ENCODE measurements at places on chromosomes 13 and 19.

GRCh38 chr13:30114571-30115256 lies 192.6 kb downstream of the KATNAL1 start:
- DNase-seq = peak; percentile 95

GRCh38 chr13:79779761-79780160 lies 298.8 kb downstream of the NDFIP2 start:
- peak; percentile 72 for DNase-seq

DNA sequence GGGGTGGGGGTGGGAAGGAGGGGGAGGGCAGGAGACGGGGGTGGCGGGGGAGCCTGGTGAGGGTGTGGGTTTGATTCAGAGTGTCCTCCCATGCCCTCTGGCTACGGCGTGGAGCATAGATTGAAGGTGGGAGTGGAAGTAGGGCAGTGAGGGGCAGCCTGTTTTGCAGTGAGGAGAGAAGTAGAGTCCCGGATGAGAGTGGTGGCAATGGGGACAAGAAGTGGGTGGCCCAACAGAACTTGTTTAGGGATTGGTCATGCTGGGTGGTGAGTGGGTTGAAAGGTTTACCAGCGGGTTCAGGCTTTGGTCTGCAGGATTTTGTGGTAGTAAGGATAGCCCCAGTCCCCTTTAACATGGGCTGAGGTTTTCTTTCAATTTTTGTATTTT lies 35.5 kb downstream of the SIPA1L3 start:
- DNase-seq = no peak

- no peak for DNase-seq
These were observed 3.0 kb upstream of the ACSBG2 start for GRCh38 chr19:6132482-6132881.

DNA sequence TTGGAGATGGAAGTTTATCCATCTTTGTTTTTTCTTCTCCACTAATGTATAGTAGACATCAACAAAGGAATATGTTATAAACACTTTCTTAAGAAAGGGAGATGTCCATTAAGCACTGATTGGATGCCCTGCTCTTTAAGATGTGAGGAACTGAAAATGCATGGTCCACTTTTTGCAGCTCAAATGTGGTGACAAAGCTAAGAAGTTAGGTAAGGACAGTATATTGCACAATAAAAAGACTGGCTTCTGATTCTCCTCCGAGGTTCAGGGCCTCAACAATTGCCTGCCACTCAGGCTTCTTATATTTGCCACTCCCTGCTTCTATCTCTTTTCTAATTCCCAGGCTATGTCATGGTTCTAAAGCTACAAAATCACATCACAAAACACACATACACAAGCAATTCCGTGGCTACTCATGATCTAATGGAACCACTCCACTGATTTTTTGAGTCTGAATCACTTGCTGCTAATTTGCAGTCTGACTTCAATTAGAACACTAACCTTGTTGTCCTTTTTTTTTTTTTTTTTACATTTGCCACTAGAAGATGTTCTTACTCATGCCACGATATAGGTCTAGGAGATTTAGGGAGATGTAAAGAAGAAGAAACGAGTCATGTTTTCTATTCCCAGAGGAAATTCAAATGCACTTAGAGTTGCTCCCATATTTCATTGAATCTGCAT lies 29.6 kb upstream of the TNFSF11 start:
- no peak for DNase-seq

DNA sequence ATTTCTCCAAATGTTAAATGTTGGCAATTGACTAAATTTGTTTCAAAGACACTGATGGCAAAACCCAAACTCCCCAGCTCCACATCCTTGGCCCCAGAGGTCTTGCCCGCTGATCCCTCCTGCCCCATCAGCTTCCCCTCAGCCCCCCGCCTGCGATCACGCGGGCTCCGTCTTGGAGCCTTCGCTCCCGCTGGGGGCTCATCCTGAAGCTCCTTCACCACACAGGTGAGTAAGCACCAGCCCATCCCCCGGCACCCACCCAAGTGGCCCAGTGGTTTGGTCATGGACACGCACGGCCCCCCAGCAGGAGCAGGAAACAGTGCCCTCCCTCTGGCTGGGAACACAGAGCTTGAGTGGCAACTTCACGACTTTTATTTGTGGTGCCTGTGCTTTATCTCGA lies 14.9 kb downstream of the EPS8L1 start:
- DNase-seq = no peak

GRCh38 chr13:52385870-52386269 lies 20.1 kb downstream of the THSD1 start:
- no peak for DNase-seq

DNA sequence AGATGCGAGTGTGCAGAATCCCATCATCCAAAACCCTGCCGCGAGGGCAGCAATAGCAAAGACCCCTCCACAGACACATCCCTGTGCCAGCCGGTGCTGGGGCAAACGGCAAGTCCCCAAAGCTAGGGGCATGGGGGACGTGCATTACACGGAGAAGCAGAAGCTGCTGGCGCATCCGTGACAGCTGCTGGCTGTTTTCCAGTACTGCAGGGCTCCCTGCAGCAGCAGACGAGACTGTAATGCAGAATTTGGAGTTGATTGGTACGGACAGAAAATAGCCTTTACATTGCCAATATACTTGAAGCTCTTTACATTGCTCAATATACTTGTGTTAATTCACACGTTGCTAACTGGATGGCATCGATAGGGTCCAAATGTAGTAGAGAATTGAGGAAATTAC lies 77.2 kb upstream of the TMTC4 start:
- DNase-seq = no peak

- no peak for DNase-seq
These were observed at the start of gene LGALS14 for GRCh38 chr19:39704181-39705044. Gene LGALS14, plus strand, starts transcription at chr19:39704481. Its CDS starts 48 bp downstream, at chr19:39704529.

- DNase-seq = no peak
These were observed 11.8 kb downstream of the FXYD5 start for GRCh38 chr19:35166100-35167063.

DNA sequence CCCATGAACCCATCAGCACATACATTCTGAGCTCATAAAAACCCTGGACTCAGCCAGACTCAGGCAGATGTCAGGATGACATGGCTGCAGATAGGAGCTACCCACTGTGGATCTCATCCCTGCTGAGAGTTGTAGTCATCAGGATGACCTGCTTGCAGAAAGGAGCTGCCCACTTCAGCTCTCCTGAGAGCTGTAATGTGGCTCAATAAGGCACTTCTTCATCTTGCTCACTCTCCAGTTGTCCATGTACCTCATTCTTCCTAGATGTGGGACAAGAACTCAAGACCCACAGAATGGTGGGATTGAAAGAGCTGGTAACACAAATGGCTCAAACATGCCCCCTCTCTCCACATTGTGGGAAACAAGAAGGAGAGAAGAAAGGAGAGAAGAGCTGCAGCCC lies 58.2 kb downstream of the SLITRK1 start:
- no peak for DNase-seq

- no peak for DNase-seq
These were observed 574.8 kb downstream of the MYO16 start for GRCh38 chr13:109204252-109204651.

DNA sequence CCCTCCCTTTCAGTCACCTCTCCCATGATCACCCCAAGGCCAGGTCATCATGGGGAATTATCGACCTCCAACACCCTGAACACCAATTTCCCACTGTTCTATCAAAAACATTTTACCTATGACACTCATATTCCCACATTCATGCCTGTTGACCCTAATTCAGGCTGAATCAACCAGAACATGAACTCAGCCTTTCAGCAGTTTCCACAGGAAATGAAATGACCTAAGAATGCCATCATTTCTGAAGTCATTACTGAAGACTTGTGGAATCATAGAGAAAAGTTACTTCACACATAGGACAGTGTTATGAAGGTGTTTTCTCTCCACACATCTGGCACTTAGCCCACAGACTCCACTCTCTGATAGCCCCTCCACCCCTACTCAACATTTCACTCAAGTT lies 29.9 kb upstream of the FAM124A start:
- no peak for DNase-seq

- peak; percentile 9 for DNase-seq
These were observed 166.8 kb downstream of the SLITRK5 start for GRCh38 chr13:87837946-87838345.

- no peak for DNase-seq
These were observed 87.8 kb downstream of the KLF12 start for GRCh38 chr13:74046431-74046830.

DNA sequence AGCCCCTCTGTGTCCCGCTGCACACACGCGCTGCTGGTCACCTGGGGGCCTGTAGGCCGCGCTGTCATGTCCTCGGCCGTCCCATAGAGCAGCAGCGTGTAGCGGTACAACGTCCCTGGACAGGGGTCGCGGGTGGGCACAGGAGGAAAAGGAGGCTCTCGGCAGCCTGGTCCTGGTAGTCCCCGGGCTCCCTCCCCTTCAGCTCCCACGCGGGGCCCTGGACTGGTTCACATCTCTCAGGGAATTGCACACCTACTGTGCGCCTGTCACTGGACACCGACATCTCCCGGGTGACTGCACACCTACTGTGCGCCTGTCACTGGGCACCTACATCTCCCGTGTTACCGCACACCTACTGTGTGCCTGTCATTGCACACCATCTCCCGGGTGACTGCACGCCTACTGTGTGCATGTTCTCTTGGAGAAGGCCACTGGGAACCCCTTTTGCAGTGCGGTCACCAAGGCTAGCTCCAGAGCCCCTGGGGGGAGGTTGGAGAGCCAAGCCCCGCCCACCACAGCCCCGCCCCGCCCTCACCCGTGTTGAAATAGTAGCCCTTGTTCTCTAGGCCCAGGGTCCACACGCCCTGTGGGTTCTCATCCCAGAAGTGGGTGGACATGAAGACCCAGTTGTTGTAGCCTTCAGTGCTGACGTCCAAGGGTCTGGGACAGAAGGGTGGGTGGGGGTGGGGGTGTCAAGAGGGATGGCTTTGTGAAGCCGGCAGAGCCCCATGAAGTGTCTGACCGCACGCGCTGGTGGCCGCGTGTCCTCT lies 3.5 kb upstream of the C19orf25 start:
- no peak for DNase-seq

- no peak for DNase-seq
These were observed 13.0 kb upstream of the VSTM2B start for GRCh38 chr19:29512748-29513147.

DNA sequence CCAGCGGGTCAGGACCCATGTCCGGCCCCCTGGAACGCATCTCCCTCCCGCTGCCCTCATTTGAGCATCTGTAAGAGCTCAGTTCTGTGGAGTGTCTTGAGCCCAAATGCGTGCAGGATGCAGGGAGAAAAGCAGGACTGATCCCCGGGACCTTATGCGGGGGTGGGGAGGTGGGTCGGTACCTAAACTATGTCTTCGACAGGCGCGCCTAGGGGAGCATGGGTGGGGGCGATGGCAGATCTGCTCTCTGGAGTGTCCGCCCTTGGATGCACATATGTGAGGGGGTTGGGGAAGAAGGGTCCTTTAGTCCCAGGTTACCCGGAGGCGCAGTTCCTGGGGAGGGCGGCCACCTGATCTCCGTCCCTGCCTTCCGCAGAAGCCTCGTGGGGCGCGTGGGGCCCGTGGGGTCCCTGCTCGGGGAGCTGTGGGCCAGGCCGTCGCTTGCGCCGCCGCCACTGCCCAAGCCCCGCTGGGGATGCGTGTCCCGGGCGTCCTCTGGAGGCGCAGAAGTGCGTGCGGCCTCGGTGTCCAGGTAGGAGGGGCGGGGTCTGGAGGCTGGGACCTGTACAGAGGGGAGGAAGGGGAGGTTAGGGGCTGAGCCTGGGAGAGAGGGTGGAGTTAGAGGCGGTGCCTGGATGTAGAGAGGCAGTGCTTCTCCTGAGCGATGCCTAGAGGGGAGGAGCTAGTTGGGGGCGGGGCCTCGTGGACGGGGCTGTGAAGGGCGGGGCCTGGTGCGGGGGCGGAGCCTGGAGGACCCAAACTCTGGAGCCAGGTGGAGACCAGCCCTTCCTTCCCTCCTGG lies 2.9 kb downstream of the CILP2 start:
- peak; percentile 76 for DNase-seq

Measured in neural progenitor cell (in vitro differentiated cells).